ENCODE measurements at places on chromosomes 1 and 21. TPM values are rescaled to one million over a fixed set of nuclear protein-coding genes. Genes with fewer than 3 reads are reported as not detected.

GRCh38 chr1:119124764-119125163, 15.7 kb downstream of the WARS2 start:
- peaks cover 15% of the 10 kb centered on the region for H3K36me3 ChIP-seq
- H3K4me1 ChIP-seq: no peaks in the 10 kb centered on the region
- no peak for DNase-seq
- H3K4me3 ChIP-seq: no peak overlapping the region
- H3K27ac ChIP-seq: no peak overlapping the region

- no peaks in the 10 kb centered on the region for H3K36me3 ChIP-seq
- no peak for DNase-seq
- no peak overlapping the region for H3K27ac ChIP-seq
- peaks cover 6% of the 10 kb centered on the region for H3K4me1 ChIP-seq
These were observed 73.7 kb downstream of the TOR3A start for GRCh38 chr1:179155615-179156014.

- H3K4me3 ChIP-seq: no peak overlapping the region
- H3K36me3 ChIP-seq: no peaks in the 10 kb centered on the region
- H3K27me3 ChIP-seq: no peaks in the 10 kb centered on the region
- no peaks in the 10 kb centered on the region for H3K4me1 ChIP-seq
These were observed 12.9 kb upstream of the ENSA start for GRCh38 chr1:150642296-150642695.

Gene HPCAL4
- total RNA-seq: 0.35 TPM

Gene OR2T11
- not detected for total RNA-seq

GRCh38 chr1:2304921-2305681, 77.0 kb downstream of the SKI start:
- DNase-seq: no peak
- H3K27ac ChIP-seq: no peak overlapping the region
- H3K36me3 ChIP-seq: peaks cover 5% of the 10 kb centered on the region
- peaks cover 13% of the 10 kb centered on the region for H3K4me1 ChIP-seq
- no peaks in the 10 kb centered on the region for H3K27me3 ChIP-seq

Gene DMRTA2
- total RNA-seq: not detected

Gene CD1D
- total RNA-seq: not detected

- peak overlapping the region; percentile 85 for H3K4me3 ChIP-seq
- H3K36me3 ChIP-seq: peaks cover 3% of the 10 kb centered on the region
- H3K27me3 ChIP-seq: no peaks in the 10 kb centered on the region
- peak overlapping the region; percentile 14 for H3K27ac ChIP-seq
These were observed 634 bp downstream of the MYCBP start for GRCh38 chr1:38872401-38873026.

Gene SUMO3
- total RNA-seq: 67.8 TPM

DNA sequence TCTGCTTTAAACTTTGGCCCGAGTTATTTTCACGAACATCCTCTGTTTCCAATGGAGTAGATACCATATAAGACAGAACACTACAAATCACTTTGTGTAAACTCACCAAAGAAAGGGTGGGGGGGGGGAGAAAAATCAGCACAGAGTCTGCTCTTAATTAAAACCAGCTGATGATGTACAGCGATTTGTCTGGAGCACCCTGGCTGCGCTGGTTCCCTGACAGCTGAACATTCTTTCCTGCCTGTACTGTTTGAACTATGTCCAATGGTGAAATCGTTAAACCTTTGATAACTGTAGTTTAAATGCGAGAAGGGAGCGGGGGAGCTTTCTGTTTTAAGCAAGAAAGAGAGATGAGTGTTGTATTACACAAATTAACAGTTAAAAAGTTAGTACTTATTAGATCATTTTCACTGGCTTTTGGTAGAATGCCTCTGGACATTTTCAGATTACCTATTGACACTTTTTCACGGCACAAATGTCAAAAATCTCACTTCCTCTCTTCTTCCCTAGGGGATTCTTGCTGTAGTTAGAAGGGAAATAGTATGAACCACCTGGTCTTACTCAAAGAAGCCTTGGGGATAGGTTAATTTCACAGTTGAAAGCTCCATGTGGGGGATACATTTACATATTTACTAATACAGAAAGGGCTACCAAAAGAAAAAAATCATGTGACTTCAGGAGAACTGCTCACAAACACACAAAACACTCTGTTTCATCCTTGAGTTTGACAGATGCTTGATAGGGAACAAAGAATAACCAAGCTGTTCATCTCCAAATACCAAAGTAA, 140.2 kb upstream of the RUNX1 start:
- peaks cover 22% of the 10 kb centered on the region for H3K4me1 ChIP-seq
- H3K36me3 ChIP-seq: peaks cover 9% of the 10 kb centered on the region
- no peak for DNase-seq
- no peak overlapping the region for H3K4me3 ChIP-seq

Gene ACBD3
- total RNA-seq: 23.4 TPM

GRCh38 chr1:159923203-159924024, 1.9 kb downstream of the TAGLN2 start:
- H3K4me1 ChIP-seq: peaks cover 66% of the 10 kb centered on the region
- peaks cover 6% of the 10 kb centered on the region for H3K36me3 ChIP-seq
- H3K27me3 ChIP-seq: no peaks in the 10 kb centered on the region
- H3K4me3 ChIP-seq: peak overlapping the region; percentile 90
- H3K27ac ChIP-seq: peak overlapping the region; percentile 85

Gene TNFRSF1B
- 130 TPM for total RNA-seq

DNA sequence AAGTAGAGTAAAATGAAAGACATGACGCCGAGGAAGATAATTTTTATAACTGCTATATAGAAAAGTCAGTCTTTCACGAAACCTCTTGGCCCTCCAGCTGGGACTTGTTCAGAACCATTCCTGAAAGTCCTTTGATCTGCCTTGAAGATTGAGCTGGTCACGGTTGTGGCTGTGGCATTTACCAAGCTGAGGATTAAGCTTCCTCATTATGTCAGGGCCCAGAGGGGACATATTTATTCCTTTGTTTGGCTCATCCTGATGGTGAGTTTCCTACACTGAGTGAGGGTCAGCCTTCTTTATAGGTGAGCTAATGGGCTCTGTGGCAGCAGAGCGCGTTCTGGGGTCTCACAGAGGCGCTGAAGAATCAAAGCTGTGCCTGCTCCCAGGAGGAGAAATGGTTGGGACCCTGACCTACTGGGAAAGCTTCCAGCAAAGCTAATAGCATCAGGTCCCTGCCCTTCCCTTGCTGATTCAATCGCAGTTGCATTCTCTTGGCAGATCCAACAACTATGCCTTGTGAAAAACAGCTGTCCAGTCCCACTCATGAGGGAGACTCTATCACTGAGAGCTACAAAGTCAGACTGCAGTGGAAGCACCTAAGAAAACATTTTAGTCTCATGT, 43.2 kb upstream of the PBX1 start:
- no peak for DNase-seq
- H3K27ac ChIP-seq: no peak overlapping the region
- peaks cover 2% of the 10 kb centered on the region for H3K36me3 ChIP-seq
- no peaks in the 10 kb centered on the region for H3K4me1 ChIP-seq
- no peak overlapping the region for H3K4me3 ChIP-seq
- no peaks in the 10 kb centered on the region for H3K27me3 ChIP-seq

GRCh38 chr1:205056188-205056611, 13.2 kb downstream of the CNTN2 start:
- H3K27ac ChIP-seq: no peak overlapping the region
- H3K4me1 ChIP-seq: no peaks in the 10 kb centered on the region
- H3K36me3 ChIP-seq: no peaks in the 10 kb centered on the region

Gene NR5A2
- total RNA-seq: 0.16 TPM
